ENCODE measurements at places on chromosomes 16 and 17.
A peak's percentile ranks its signal among the peaks of the same experiment; 100 is the strongest.

- no peak for DNase-seq
Measured at GRCh38 chr17:5758651-5759050, 174.3 kb upstream of the NLRP1 start.

DNA sequence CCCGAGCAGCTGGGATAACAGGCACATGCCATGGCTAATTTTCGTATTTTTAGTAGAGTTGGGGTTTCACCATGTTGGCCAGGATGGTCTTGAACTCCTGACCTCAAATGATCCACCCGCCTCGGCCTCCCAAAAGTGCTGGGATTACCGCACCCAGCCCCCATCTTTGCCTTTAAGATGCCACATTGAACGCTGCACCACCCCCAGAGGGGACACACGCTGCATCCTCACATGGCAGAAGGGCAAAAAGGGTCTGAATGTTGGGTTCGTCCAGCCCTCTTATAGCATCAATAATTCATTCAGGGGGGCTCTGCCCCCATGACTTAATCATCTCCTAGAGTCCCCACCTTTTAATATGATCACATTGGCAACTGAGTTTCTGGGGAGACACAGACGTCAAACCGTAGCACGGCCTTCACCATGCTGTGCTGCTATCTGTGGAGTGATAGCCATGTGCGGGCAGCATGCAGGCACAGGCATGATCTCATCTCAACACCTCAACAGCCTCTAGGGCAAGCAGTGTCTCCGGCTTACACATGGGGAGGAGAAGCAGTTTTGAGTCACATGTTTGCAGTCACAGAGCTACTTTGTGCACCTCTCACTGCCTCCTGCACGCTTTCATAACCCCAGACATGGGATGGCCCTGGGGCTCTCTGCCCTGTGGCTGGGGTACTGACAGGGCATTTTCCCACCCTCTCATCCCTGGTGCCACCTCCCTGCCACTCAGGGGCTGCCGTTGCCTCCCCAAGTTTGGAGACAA is 30.0 kb downstream of the IL21R start:
- DNase-seq = no peak

GRCh38 chr17:43709210-43709609 is 47.5 kb upstream of the MEOX1 start:
- no peak for DNase-seq

GRCh38 chr17:46190763-46191162 is 2.5 kb downstream of the KANSL1 start:
- DNase-seq = no peak

GRCh38 chr17:9052921-9053320 is 31.6 kb downstream of the NTN1 start:
- no peak for DNase-seq

- no peak for DNase-seq
Measured at GRCh38 chr16:47386201-47386718, 74.6 kb downstream of the ITFG1 start.

GRCh38 chr16:10635365-10636021 is 55.1 kb upstream of the EMP2 start:
- no peak for DNase-seq

DNA sequence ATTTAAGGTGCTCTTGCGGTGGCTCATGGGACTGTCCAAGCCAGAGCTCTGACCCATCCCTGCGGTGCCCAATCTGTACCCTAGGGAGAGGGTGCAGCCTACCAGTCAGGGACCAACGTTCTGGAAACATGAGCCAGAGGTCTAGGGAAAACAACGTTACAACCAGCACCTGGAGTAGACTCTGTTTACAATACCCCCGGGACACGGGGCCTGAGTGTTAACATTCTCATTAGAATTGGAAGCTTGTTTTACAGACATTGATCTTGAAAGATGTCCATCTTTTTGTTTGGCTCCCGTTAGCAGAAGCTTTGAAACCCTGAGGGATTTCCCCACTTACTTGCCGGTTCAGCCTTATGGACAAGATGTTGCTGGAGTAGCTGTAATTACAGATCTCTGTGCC is 6.9 kb downstream of the WIPI1 start:
- DNase-seq = no peak

DNA sequence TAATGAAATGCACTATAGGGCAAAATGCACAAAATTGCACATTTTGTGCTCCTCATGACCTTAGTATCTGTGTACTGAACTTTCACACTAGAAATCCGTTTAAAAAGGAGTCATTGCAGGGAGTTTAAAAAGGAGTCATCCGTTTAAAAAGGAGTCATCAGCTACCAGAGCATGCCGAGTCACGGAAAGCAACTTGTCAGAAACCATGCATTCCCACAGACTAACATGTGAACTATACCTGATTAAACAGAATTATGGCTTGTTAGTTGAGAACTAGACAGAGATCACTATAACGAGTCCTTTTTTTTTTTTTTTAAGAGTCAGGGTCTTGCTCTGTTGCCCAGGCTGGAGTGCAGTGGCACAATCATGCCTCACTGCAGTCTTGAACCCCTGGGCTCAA is 35.9 kb downstream of the SLC6A4 start:
- DNase-seq = no peak

DNA sequence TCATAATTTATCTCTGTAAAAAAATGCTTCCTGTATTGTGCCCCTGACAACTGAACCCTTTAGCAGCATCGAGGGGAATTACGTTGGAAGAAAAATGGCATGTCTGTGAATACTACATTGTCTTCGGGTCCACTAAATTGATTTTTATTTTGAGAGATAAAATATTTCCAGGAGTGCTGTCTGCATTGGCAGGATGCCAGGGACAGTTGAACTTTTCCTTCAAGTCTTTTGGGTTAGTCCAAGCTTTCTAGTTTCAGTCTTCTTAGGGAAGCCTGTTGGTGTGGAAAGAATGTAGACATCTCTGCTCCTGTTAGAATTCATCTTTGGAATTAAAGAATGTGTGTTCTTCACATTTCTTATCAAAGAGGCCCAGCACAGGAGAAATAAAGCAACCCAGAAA is 557.9 kb downstream of the TMEM114 start:
- no peak for DNase-seq

DNA sequence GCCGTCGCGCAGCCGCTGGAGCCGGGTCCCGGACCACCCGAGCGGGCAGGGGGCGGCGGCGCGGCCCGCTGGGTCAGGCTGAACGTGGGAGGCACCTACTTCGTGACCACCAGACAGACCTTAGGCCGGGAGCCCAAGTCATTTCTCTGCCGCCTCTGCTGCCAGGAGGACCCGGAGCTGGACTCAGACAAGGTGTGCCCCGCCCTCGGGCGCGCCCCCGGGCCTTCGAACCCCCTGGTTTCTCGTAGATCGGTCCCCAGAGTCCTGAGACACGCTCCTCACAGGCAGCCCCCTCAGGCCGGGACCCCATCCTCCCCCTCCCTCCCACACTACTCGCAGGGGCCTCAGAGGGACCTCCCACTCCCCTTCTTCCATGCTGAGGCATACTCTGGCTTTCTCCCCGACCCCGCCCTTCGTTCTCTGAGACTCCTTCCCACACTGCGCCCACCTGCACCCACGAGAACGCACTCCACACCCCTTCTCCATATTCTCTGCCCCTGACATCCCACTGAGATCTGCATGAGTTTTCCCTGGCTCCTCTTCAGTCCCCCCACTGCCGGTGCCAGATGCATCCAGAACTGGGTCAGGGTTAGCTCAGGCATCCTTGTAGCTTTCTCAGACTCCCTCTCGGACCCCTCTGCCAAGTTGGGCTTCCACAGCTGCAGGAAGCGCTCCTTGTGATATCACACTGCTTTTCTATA is 523 bp downstream of the KCTD2 start:
- peak; percentile 19 for DNase-seq

GRCh38 chr17:39700148-39700987 is 504 bp downstream of the ERBB2 start:
- DNase-seq = no peak

DNA sequence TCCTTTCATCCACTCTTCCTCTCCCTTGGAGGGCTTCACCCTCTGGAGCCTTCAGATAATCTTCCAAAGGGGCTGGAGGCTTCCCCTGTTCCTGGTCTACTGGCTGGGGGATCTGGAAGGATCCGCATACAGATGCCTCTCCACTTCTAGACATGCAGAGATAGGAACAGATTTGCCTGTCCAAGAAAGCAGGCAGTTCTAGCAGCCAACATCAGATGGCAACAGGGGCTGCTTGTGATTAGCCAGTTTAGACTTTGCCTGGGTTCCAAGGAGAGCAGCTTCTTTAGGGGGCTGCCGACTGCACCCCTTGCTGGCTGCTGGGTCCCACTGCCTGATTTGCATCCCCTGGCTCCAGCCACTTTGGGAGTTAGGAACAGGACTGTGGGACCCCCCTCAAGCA is 6.2 kb upstream of the CD300A start:
- no peak for DNase-seq

DNA sequence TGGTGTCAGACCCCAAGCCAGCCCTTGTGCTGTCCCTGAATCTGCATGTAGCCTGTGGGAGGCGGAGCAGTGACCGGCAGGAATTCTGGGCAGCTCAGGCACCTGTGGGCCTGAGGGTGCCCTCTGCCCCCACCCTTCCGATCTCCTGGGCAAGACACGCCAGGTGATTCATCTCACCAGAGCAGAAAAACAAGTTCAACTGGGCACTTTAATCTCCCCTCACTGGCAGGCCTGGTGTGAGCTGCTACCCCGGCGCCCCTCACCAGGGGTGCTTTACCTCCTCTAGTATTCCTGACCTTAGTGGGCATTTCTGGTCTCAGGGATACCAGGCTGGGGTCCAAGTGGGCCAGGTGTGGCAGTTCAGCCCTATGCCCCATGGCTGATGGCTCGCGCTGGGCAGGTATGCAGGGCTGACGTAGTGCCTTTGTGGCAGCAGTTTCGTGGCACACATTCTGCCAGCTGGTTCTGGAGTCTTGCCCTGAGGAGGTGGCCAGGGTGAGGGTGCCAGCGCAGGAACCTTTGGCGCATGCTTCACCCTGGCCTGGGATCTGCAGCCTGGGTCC is 6.0 kb downstream of the ERBB2 start:
- DNase-seq = no peak

DNA sequence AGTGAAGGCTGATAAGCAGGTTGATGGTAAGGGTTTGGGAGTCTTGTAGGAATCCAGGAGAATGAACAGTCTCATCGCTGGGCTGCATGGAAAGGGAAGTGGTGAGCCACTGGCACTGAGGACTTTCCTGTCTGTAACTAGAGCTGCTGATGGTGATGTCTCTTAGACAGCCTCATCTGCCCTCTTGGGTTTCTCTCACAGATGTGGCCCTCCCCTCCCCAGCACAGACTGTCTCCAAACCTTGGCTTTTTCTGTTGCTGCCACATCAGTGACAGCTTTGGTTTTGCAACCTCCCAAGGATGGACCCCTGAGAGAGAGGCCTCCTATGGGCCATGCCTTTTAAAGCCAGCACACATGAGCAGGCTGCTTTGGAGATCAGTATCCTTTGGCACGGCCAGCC is 16.9 kb downstream of the PLCG2 start:
- DNase-seq = no peak

DNA sequence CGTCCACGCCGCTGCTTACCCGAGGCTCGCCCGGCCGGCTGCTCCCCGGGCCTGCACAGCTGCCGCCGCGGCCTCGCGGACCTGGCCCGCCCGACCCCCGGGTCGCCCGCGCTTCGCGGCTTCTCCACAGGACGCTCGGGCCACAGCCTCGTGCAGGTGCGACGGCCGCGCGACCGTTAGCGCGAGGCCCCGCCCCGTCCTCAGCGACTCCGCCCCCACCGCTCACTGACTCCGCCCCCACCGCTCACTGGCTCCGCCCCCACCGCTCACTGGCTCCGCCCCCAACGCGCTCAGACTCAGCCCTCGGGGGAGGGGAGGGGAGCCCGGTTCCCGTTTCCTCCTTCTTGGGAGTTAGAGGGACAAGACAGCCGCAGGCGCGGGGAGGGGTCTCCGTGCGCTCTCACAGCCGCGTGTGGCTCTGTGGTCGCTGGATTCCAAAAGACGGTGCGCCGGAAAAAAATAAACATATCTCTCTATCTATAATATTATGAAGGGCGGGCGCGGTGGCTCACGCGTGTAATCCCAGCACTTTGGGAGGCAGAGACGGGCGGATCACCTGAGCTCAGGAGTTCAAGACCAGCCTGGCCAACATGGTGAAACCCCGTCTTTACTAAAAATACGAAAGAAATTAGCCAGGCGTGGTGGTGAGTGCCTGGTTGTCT is at the start of gene MEIOB:
Gene MEIOB, minus strand, starts transcription at position 191 of the 662 bp plus-strand sequence. CDS start 3,989 bp downstream, outside the sequence.
- DNase-seq = peak; percentile 19

DNA sequence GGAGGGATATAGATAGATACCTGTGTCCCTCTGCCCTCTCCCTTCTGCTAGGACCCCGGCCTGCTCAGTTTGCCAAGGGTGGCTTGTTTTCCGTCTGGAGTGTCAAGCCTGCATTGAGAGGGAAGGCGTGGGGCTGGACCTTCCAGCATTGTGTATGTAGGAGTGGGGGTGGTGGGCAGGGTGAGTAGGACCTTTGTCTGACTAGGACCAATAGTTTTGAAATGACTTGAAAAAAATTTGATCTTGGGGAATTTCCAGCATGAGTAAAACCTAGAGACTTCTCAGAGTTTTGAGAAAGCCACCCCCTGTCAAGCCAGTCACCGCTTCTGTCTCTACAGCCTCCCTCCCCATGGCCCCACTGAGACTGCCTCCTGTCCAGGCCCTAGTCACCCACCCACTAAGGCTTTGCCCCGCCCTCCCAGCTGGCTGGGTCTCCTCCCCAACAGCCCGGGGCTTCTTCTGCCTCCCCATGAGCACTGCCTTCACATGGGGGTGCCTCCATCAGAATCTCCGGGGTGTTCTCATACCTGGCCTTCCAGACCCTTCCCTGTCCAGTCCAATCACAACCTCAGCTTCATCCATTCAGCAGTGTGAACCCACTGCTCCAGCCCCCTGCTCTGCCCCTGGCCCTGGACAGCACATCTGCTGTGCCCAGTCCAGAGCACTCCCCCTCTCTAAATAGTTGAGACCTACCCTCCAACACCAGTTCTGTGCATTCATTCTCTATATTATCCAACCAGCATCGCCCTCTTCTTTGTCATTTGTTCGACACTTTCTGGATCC is 207.0 kb downstream of the MSI2 start:
- no peak for DNase-seq

- no peak for DNase-seq
Measured at GRCh38 chr17:57886020-57886419, 36.2 kb upstream of the MRPS23 start.

DNA sequence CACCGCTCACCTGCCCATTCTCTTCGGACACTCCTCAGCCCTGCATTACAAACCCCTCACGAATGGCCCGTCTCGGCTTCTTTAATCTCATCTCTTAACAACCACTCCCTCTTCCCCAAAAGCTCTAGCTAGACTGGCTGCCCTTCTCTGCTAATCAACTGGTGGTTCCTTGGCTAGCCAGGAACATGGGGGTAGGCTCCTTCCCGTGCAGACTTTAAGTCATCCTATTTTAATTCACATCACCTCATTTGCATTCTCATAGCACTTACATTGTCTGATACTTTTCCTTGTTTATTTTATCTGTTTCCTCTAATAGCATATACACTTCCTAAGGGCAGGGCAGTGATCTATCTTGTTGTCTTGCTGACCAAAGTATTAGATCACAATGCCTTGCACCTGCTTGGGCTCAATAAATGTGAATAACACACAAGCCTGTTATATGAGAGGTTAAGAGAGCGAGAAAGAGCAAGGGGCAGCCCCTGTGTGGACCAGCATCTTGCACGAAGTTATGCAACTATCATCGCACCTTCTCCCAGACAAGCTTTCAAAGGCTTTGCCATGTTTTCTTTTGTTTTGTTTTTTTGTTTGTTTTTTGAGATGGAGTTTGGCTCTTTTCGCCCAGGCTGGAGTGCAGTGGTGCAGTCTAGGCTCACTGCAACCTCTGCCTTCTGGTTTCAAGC is 9.8 kb downstream of the TP53 start:
- no peak for DNase-seq

GRCh38 chr16:86740906-86741799 is 162.8 kb downstream of the FOXL1 start:
- no peak for DNase-seq

Data from CD4-positive, alpha-beta T cell treated with Interleukin-12 subunit alpha and Interleukin-12 subunit beta, for 1 hour (primary cell).